ENCODE measurements at places on chromosomes 12 and 14.

- no peak for DNase-seq
These were observed 191.8 kb downstream of the BMP4 start for GRCh38 chr14:53764846-53765245.

- no peak for DNase-seq
These were observed 69.3 kb downstream of the ZFC3H1 start for GRCh38 chr12:71594214-71594948.

DNA sequence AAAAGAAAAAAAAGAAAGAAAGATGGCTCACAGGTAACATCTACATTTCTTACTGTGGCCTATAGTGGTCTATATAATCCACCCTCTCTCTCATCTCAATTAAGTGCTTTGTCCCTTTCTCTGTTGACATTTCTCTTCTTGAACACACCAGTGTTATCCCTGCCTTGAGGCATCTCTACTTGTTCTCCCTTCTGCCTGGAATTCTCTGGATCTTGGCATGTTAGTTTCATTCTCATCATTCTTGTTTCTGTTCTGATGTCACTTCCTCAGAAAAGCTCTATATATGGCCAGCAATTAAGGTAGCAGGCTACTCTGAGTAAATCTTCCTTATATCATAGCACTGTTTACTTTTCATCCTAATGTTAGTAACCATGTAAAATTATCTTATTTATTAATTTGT, 155.7 kb upstream of the PDZRN4 start:
- no peak for DNase-seq

- no peak for DNase-seq
These were observed 358.2 kb downstream of the DIO2 start for GRCh38 chr14:79852950-79853744.

GRCh38 chr12:54504550-54504949, 7.0 kb downstream of the NCKAP1L start:
- no peak for DNase-seq

DNA sequence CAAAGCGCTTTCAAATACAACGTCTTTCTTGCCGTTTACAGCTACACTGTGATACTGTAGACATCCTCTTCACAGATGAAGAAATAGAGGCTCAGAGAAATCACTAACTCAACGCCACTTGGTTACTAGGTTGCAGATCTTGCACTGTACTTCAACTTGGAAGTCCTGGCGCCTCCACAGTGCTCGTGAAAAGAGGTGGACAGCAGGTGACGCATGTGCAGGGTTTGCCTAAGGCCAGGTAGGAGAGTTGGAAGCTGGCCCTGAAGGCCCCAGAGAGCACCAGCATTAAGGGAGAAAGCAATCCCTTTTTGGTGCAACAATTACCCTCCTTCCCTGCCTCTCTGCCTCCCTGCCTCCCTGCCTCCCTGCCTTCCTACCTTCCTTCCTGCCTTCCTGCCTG, 22.8 kb upstream of the TSPAN9 start:
- no peak for DNase-seq

GRCh38 chr12:121025442-121026226, 9.3 kb upstream of the C12orf43 start:
- DNase-seq: no peak

DNA sequence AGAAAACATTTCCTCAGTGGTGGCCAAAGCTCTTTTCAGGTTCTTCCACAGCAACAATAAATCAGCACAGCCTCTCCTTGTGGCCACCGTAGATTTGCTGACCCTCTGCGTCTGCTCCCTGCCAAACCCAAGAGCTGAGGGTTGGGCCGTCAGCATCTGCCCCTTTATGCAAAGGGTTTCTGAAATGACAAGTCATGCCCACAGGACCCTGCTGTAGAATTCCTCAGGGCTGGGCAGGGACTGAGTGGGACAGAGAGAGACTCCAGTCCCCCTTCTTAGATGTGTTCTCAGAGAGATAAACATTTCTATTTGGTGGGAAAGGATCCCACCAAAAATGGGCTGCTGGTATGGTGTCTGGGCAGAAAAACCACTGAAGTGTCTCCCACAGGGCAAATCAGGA, 233.0 kb upstream of the PLXNC1 start:
- no peak for DNase-seq

DNA sequence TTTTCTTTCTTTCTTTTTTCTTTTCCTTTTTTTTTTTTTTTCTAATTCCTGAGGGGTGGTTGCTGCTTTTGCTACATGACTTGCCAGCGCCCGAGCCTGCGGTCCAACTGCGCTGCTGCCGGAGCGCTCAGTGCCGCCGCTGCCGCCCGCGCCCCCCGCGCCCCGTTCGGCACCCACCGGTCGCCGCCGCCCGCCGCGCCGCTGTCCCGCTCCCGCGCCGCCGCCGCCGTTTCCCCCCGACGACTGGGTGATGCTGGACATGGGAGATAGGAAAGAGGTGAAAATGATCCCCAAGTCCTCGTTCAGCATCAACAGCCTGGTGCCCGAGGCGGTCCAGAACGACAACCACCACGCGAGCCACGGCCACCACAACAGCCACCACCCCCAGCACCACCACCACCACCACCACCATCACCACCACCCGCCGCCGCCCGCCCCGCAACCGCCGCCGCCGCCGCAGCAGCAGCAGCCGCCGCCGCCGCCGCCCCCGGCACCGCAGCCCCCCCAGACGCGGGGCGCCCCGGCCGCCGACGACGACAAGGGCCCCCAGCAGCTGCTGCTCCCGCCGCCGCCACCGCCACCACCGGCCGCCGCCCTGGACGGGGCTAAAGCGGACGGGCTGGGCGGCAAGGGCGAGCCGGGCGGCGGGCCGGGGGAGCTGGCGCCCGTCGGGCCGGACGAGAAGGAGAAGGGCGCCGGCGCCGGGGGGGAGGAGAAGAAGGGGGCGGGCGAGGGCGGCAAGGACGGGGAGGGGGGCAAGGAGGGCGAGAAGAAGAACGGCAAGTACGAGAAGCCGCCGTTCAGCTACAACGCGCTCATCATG, 654 bp downstream of the FOXG1 start:
- no peak for DNase-seq

DNA sequence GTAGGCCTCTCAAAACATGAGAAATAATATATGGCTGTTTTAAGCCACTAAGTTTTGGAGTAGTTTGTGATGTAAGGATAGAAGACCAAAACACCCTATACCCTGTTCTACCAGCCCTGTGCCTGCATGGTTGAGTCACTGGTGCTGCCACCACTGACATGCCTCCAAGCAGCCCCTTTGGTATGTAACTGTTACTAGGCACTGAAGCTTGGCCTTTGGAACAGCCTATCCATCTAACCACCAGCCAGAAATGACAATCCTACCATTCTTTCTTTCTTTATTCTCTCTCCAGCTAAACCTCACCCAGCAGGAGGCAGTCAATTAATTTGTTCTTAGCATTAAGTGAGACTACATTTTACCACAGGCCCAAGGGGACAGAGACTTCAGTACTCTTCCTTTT, 240.3 kb downstream of the MSRB3 start:
- no peak for DNase-seq

- no peak for DNase-seq
These were observed 201.9 kb upstream of the DIO3 start for GRCh38 chr14:101359221-101360053.
